ENCODE measurements at places on chromosomes 12 and 14.
A peak's percentile ranks its signal among the peaks of the same experiment; 100 is the strongest.

- DNase-seq = peak; percentile 16
Observed at GRCh38 chr14:64388533-64389285, 556 bp downstream of the MTHFD1 start.

- DNase-seq = no peak
Observed at GRCh38 chr12:97542666-97543280, 80.2 kb downstream of the RMST start.

GRCh38 chr14:81453166-81453766 is 53.1 kb upstream of the STON2 start:
- peak; percentile 79 for DNase-seq

GRCh38 chr12:124720681-124721500 is 142.8 kb downstream of the SCARB1 start:
- DNase-seq = peak; percentile 62

DNA sequence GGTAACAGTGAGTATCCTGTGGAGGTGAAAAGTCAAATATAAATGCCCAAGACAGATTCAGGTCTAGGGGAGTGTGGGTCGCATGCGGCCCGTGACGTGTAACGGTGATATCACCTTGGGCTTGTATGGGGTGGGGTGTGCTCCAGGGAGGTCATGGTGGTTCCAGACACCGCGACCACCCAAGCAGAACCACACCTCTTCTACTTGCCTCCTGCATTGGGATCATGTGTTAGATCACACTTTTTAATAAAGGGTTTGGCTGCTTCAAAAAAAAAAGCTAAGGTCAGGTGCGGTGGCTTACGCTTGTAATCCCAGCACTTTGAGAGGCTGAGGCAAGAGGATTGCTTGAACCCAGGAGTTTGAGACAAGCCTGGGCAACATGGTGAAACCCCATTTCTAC is 4.5 kb downstream of the FBLN5 start:
- DNase-seq = no peak
